Smooth muscle cell of the coronary artery (primary cell): ENCODE measurements at places on chromosomes 7 and 10. TPM values are rescaled to one million over a fixed set of nuclear protein-coding genes. Genes with fewer than 3 reads are reported as not detected.

Gene SVIL
- total RNA-seq = 81.4 and 103 TPM in 2 replicates

Gene FGFBP3
- total RNA-seq = 0.23 TPM in 2 replicates

Gene PNLIP
- not detected in 2 replicates for total RNA-seq

Gene GTF2IRD1
- total RNA-seq = 2.2 and 6.8 TPM in 2 replicates

Gene FEZF1
- total RNA-seq = not detected in 2 replicates

Gene NXPH1
- total RNA-seq = not detected in 2 replicates

Gene NUTM2D
- 0.82 and 1.4 TPM in 2 replicates for total RNA-seq

Gene PRR15
- total RNA-seq = 0.59 and 14.2 TPM in 2 replicates

Gene TRPV5
- total RNA-seq = not detected in 2 replicates

Gene HMX3
- not detected in 2 replicates for total RNA-seq

Gene SNCG
- 48.3 and 77.0 TPM in 2 replicates for total RNA-seq

Gene CNNM1
- total RNA-seq = under 0.01 TPM in 2 replicates

Gene BEND7
- 2.3 and 3.2 TPM in 2 replicates for total RNA-seq

Gene OR2A7
- 0.23 TPM in 1 of 2 replicates, not detected in the other for total RNA-seq

Gene CEP55
- 0.47 and 10.1 TPM in 2 replicates for total RNA-seq

Gene SYPL1
- 23.8 and 27.4 TPM in 2 replicates for total RNA-seq

Gene UBTD1
- 16.3 and 30.3 TPM in 2 replicates for total RNA-seq

Gene HOXA6
- total RNA-seq = not detected in 2 replicates

Gene SPDYE9
- total RNA-seq = not detected in 2 replicates

Gene FRA10AC1
- 3.6 and 4.1 TPM in 2 replicates for total RNA-seq
